Right atrium auricular region (tissue), 2 donors: ENCODE measurements at places on chromosomes 1 and 21. TPM values are rescaled to one million over a fixed set of nuclear protein-coding genes. Genes with fewer than 3 reads are reported as not detected.

GRCh38 chr1:224795591-224795990, 133.9 kb upstream of the DNAH14 start:
- DNase-seq = no peak

- DNase-seq = no peak
Observed at GRCh38 chr1:194477908-194478307, 1291.5 kb upstream of the B3GALT2 start.

Gene TMEM81
- 2.9 TPM for total RNA-seq

Gene GSTM1
- total RNA-seq = 21.6 TPM

DNA sequence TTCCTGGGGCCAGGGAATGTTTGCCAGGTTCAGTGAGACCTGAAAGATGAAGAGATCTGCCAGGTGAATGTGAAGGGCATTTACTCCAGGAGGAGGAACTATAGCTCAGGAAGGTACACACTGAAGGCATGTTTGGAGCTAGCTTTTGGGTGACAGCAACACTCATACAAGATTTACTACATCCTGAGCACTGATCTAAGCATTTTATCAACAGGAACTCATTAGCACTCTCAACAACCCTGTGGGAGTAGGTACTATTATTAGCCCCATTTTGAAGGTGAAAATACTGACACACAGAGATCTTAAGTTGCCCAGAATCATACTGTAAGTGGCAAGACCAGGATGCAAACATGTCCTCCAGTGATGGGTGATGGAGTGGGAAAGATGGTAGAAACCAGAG, 6.7 kb downstream of the GADD45A start:
- DNase-seq = no peak

DNA sequence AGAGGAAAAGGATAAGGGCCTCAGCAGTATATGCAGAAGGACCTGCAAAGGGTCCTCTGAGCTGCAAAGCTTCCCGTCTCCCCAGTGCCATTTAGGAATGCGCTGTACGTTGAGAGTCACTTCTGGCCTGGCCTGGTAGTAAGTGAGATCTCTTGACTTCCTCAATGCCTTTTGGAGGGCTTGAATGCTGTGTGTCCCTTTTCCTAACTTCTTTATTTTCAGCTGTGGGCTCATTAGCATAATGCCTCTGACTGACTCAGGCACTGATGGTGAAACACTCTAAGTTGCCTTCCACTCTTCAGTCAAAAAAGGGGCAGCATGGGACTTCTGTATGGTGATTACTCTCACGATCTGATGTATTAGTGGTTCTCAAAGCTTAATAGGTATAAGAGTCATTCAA, 49.9 kb downstream of the XCL1 start:
- no peak for DNase-seq

DNA sequence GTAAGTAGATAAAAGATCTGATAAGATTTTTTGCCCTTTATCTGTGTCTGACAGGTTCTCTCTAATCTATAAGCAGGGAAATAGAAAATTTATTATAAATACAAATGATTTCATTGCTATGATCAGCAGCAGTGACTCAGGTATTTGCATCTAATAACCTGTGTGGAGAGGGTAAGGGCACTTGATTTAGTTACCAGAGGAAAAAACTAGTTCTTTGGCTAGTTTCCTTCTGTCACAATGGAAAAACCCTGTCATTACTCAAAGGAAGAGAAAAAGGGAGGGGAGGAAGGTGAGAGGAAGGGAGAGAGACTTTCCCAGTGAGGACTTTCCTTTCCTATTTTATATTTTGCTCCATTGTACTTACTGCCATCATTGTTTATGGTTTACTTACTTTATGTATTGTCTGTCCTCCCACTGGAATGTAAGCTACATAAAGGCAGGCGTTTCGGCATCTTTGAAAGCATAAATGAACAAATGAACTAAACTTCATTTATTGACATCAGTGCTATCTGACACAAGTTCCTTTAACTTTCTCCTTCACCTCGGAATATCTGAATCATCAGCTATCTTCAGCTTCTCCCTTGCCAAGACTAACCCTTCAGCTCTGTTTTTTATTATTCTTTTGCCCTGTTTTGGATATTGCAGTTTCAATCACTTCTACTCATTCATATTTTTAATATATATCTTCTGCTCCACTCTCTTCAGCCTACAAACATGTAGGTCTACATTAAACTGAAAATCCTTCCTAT, 34.9 kb downstream of the WDR3 start:
- no peak for DNase-seq
